ENCODE measurements at places on chromosomes 13 and 19.

DNA sequence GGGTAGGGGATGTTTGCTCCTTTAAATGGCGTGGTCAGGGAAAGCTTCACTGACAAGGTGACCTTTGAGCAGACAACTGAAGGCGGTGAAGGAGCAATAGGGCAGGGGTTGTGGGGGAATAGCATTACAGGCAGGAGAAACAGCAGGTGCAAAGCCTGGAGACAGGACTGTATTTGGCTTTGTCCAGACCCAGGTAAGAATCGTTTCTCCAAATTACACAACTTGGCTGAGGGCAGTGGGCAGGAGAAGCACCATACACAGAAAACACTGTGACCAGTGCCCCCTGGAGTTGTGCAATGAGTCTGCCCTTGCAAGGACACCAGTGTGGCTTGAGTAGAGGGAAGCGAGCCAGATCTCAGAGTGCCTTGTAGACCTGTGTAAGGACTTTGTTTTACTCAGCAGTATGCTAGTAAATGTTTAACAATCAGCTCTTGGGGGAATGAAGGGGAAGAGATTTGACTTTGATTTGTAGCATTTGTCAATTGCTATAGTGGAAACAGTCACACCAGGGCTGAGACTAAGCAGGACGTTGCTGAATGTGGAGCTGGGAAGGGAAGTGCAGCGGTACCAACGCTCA lies 360.0 kb downstream of the DCT start:
- no peak for DNase-seq

DNA sequence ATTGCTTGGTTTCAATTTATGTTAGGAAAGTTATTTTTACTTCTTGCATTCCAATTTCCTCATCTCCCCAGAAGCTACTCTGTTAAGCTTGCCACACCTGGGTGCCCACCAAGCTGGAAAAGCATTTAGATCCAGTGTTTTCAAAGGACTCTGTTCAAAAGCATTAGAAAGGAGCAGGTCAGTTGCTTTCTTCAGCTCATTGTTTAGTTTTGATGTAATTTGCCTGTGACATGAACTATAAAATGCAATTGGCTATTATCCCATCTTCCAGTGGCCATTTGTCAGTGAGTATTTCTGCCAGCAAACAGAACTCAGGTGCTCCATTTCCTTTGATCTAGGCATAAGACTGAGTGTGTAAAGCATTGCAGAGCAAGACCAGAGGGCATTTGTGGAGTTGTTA lies 46.7 kb upstream of the RNF113B start:
- no peak for DNase-seq

DNA sequence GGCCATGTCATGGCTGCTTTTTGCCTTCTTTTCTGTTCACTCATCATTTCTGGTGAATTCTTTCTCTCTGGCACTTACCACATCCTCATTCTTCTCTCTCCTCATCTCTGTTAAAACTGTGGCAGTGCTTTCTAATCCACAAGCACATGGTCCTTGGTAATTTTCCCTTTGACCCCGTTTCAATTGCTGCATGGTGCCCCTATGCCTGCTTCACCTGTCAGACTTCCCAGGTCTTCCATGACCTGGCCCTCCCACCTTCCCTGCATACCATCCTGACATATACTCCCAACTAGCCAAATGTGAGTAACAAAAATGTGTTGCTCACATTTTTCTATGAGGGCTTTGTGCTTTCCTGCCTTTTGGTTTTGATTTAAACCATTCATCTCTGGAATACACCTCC lies 286.5 kb downstream of the MTUS2 start:
- no peak for DNase-seq

DNA sequence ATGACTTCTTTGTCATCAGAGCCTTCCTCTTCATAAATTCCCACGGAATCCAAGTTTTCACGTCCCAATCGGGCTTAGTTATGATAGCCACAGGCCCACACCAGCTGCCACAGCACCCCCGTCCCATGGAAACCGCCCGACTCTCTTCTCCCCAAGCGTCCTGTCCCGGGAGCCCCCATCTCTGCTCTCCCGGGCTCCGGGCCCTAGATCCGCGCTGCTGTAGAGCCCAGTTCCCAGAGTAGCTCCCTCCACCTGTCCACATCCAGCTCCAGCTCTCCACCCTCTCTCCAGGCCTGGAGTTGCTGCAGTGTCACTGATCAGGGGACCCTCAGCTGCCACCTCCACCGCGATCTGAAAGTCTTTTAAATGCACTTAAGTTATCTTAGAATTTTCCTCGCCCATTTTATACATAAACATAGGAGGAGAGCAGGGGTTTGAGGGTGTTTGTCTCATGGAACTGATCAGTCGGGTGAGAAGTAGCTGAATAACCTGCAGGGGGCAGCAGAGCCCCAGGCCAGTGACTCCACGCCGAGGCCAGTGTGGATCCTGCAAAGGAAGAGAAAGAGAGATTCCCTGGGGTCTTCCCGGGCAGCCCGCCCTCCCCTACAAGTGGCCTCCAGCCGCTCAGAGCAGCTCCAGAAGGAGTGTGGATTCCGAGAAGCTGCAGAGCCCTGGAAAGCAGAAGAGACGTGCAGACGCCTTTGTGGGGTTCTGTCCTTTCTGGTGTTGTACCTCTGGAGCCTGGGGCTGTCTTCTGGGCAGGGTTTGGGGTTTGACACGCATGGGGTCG lies 1.1 kb upstream of the ZNF763 start:
- peak; percentile 76 for DNase-seq

DNA sequence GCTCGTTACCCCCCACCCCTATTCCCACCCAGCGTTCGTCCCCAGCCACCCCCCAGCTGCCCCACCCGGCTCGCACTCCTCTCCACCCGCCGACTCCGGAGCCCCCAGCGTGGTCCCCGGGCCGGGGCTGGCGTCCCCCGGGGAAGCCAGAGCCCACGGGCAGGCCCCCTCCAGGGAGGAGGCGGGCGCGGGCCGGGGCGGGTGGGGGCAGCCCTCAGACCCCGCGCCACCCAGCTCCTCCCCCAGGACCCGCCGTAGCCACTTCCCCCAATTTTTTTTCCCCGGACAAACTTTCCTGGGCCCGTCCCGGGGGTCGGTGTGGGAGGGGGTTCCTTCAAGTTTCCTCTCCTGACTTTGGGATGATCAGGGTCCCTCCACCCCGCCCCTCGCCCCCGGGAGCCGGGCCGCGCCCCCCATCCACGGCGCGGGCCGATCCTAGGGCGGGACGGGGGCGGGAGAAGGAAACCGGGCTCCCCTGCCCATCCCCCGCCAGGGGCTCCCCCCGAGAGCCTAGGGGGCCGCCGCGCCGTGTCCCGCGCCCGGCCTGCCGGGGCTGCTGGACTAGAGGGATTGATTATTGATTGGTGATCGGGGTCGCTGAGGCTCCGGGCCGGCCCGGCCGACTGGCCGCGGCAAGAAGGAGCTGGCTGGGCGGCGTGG lies 927 bp upstream of the TSHZ3 start:
- no peak for DNase-seq

- DNase-seq = peak; percentile 80
Observed at GRCh38 chr19:57888560-57889231, at the start of gene ZNF814. TSS of gene ZNF814 (minus strand) at chr19:57889037. CDS start at chr19:57888802, 235 bp downstream.

DNA sequence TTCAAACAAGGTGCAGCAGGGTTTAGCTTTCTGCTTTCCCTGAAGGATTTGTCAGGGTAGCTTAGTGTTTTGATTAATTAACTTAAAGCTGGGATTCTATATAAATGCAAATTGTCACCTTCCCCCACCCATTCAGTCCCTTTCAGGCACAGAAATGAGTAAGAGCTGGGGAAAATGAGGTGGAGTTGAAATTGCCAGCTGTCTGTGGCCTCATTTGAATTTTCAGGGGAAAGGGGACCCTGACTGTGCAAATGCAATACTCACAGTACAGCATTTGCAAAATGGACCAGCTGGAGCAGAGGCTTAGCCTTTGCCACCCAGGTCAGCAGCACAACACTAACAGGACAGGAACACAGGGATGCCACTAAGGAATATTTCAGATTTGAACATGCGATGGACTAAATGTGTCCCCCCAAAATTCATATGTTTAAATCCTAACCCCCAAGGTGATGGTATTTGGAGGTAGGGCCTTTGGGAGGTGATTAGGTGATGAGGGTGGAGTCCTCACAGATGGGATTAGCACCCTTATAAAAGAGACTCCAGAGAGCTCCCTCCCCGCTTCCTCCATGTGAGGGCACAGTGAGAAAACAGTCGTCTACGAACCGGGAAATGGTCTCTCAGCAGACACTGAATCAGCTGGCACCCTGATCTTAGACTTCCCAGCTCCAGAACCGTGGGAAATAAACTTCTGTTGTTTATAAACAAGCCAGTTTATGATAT lies 59.5 kb upstream of the CYSLTR2 start:
- no peak for DNase-seq

- DNase-seq = no peak
Observed at GRCh38 chr19:38155453-38155852, 68.6 kb downstream of the DPF1 start.

DNA sequence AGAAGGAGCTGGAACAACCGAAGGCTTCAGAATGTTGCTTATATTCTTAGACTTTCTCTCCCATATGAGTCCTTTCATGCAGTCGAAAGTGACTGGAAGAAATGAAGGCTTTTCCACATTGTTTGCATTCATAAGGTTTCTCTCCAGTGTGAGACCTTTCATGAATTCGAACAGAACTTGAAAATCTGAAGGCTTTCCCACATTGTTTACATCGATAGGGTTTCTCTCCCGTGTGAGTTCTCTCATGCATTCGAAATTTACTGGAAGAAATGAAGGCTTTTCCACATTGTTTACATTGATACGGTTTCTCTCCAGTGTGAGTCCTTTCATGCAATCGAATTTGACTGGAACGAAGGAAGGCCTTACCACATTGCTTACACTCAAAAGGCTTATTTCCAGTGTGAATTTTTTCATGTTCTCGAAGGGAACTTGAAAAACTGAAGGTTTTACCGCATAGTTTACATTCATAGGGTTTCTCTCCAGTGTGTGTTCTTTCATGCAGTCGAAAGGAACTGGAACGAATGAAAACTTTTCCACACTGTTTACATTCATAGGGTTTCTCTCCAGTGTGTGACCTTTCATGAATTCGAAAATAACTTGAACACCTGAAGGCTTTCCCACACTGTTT lies 21.5 kb downstream of the ZNF14 start:
- no peak for DNase-seq

- no peak for DNase-seq
Observed at GRCh38 chr19:15251010-15251748, 18.9 kb upstream of the EPHX3 start.

DNA sequence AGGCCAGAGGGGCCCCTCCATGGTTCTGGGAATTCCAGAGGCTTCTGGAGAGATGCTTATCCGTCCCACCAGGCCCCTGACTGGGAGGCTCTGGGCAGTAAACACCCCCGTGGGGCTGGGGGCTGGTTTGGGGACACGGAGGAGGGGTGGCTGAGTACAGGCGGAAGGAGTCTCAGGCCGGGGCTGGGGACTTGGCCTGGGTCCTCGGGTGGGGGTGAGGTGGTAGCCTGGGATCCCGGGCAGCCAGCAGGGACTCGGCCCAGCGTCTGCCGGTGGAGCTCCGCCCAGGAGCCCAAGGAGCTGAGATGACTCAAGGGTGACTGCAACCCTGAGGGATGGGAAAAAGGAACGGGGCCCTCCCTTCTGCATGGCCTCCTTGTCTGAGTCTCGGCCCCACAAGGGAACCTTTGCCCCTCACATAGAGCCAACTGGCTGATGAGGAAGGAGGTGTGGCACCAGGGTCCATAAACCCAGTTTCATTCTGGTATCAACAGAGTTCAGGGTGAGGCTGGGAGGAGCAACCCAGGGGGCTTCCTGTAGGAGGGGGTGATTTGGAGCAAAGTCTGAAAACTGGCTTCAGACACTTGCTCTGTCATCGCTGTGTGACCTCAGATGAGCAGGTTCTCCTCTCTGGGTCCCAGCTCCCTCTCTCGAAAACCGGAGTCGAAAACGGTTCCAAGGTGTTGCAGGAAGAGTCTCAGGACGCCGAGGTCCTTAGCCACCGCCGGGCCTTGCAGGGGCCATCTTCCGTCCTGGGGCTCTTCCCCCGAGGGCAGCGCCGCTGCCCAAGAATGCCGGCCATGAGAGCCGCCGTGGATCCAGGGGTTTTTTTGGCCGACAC lies 809 bp downstream of the MISP start:
- DNase-seq = no peak

DNA sequence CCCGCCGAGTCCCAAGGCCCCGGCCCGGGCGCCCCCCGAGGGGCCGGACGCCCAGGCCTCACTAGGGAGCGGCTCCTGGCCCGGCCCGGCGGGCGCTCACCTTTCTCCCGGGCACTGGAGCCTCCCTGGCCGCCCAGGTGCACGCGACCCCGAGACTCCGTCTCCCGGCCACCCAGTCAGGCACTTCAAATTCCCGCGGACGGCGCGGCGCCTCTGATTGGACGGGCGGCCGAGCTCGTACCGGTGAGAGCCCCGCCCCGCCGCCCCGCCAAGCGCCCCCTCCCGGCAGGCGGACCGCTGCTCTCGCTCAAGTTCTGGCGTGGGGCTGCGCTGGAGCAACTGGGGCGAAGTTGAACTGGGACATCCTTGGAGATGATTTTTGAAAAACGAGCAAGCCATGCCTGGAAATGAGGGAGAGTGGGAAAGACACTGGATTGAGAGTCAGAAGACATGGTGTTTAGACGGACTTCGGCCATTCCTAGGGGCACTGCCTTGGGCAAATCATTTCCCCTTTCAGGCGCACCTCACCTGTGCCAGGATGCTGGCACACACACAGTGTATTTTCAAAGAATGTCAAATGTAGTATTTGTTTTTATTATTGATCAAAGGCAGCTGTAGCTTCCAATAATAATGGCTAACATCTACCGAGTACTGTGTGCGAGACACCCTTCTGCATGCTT lies 485.3 kb downstream of the UQCRFS1 start:
- DNase-seq = peak; percentile 29

DNA sequence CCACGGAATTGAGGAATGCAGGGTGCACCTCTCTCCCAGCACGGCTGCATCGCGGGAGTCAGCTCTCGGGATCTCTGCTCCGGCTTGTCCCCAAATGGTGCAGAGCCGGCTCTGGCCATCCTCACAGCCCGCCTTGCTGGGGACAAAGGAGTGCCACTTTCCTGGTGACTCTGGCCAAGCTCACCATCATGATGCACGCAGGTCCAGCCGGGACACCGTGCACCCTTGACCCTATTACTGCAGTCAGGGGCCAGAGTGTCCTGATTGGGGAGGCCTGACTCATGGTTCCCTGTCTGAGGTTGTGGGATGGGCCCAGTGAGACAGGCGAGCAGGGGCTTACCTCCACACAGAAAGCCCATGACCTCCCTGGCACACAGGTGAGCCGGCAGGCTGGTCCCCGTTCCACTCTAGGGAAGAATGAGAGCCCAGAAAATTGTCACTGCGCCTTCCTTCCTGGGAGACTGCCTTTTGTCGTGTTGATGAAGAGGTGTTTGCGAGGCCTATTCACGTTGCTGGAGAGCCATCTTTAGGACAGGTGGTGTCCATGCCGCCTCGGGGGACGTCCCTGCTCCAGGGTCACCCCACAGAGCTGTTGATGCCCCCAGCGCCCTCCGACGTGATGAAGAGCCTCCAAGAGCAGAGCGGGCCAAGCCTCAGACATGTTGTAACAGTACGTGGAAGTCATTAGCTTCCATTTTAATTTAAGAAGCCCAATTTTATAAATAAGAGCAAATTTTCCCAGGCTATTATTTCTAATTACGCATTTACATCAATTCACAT lies 18.5 kb upstream of the VSTM2B start:
- DNase-seq = no peak

GRCh38 chr13:77065461-77066147 lies 38.6 kb upstream of the FBXL3 start:
- DNase-seq = no peak

- DNase-seq = no peak
Observed at GRCh38 chr13:50403311-50403710, 388.1 kb downstream of the KCNRG start.

GRCh38 chr19:31271306-31271911 lies 77.8 kb downstream of the TSHZ3 start:
- DNase-seq = no peak

- DNase-seq = no peak
Observed at GRCh38 chr13:113141601-113141970, 16.9 kb upstream of the PROZ start.

- DNase-seq = no peak
Observed at GRCh38 chr19:32317086-32317485, 28.3 kb upstream of the ZNF507 start.

Measured in activated T-cell treated with anti-CD3 and anti-CD28 coated beads, Interleukin-2, amount 50 U/mL, for 1 hour (primary cell).